ENCODE measurements at places on chromosomes 11 and 22.

- DNase-seq: no peak
Observed at GRCh38 chr22:37626144-37626543, 13.3 kb upstream of the SH3BP1 start.

DNA sequence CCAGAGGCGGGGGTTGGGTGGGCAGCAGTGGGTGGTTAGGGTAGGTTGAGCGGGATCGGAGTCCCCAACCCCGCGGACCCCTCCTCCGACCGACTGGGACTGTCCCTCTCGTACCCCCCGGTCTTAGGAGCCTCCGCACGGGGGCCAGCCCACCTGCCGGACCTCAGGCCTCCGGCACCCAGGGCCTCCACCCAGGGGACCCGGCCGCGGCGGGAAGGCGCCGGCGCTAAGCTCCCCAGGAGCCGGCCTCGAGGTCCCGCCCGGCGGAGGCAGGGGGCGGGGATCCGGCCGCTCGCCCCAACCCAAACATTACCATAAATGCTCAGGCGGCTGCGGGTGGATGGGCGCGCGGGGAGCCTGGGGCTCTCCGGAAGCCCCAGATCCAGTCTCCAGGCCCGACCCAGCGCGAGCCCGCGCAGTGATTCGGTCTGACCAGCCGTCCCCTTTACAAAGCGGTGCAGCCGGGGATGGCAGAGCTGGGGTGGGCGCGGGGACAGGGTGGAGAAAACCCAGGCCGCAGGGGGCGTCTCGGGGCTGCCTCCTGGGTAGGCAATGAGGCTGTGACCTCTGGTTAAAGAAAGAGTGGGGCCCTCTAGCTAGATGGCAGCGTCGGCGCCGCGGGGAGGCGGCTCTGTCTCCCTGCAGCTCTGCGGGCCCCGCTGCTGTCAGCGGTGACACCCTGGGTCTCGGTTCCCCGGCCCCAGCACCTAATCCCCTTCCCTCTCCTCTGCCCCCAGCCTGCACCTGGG is 4.0 kb upstream of the MCAM start:
- no peak for DNase-seq

DNA sequence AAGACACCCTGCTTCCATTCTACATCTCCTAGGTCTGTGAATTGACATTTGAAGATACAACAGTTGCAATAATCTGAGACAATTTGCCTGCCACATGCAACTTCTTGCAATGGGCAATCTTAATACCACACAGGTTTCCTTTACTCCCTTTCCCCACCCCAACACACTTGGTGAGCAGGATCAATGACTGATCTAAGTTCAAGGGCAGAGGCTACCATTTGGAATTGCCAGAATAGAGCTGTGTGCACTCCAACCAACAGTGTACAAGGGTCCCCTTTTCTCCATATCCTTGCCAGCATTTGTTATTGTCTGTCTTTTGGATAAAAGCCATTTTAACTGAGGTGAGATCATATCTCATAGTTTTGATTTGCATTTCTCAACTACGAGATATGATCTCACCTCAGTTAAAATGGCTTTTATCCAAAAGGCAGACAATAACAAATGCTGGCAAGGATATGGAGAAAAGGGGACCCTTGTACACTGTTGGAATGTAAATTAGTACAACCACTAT is 2.9 kb upstream of the NNMT start:
- no peak for DNase-seq

- no peak for DNase-seq
Observed at GRCh38 chr22:42229455-42230149, 40.9 kb downstream of the TCF20 start.

GRCh38 chr22:21984793-21985192 is 2.2 kb upstream of the TOP3B start:
- DNase-seq: no peak

DNA sequence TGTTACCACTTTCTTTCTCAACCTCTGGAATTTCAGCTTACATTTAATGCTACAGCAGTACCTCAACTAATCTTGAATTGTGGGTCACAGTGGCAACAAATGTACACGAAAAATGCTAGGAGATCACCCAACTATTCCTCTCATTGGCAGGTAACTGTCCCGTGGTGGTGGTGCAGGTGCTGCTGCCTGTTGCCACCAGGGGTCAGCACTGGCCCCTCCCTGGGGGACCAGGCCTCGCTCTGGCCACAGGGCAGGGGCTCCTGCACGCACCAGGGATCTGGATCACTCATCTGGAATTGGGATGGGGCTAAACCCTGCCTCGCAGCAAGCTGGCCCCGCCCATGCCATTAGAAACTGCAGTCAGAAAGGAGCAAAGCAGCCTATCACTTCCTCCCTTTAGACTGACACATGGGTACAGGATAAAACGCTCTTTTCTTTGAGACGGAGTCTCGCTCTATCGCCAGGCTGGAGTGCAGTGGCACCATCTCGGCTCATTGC is 6.9 kb upstream of the POLDIP3 start:
- no peak for DNase-seq

All from stimulated activated CD8-positive, alpha-beta memory T cell treated with anti-CD3 and anti-CD28 coated beads, Interleukin-4, amount 100 ng/mL, for 4 hours (primary cell).